ENCODE measurements at places on chromosomes 1 and 21.

- no peak for DNase-seq
These were observed 60.1 kb downstream of the MAP10 start for GRCh38 chr1:232865102-232865931.

GRCh38 chr1:203185585-203185984, 919 bp downstream of the CHI3L1 start:
- DNase-seq, result no peak

DNA sequence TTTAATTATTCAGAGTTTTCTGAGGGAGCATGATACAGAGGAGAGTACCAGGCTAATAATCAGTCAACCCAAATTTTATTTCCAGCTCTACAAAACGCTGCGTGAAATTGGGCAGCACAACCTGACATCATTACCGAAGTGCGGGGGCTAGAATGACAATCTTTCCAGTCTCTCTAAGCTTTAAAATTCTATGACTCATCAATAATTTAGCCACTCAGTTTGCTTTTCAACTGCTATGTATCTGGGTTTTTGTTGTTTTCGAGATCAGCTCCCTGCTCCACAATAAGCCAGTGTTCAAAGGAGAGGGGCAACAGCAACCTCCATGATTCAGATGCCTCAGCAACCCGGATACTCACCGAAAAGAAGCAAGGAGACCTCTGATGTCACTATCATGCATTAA, 13.9 kb downstream of the SORT1 start:
- DNase-seq, result no peak

DNA sequence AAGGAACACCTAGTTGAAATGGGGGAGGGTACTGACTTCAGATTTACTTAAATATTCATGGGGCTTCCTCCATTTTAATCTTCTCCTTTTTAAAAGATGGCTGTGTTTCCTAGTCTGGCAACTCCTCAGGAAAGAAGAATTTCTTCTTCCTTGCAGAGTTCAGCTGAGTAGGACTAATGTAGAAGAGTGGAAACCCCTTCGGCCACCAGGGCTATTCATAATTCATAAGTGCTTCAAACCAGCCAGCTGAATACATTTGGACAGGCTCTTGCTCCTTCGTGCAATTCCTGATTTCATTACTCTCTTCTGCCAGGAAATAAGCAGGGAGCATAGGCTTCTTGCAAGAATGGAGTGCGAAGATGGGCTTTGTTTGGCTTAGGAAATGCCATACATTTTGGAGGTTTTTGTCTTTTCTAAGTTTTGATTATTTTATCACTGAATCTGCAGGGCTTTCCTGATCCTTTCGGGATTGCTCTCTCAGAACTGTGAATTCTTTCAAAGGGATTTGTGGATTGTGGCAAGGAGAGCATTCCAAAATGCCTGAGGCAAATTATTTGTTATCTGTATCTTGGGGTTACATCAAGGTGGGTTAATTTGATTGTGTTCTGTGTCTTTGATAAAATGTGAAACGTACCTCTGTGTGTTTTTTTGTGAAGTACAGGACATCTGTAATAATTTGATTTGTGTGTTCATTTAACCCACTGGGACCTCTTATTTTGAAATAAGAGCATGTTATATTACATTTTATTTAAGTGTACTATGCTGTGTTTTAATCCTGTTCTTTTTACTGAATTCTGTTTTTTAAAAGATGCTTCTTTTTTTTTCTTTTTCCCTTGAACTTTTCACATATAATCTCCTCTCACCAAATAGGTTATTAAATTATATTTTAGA, 179.4 kb upstream of the SGIP1 start:
- no peak for DNase-seq

GRCh38 chr1:161216945-161217712, 2.0 kb downstream of the FCER1G start:
- no peak for DNase-seq

DNA sequence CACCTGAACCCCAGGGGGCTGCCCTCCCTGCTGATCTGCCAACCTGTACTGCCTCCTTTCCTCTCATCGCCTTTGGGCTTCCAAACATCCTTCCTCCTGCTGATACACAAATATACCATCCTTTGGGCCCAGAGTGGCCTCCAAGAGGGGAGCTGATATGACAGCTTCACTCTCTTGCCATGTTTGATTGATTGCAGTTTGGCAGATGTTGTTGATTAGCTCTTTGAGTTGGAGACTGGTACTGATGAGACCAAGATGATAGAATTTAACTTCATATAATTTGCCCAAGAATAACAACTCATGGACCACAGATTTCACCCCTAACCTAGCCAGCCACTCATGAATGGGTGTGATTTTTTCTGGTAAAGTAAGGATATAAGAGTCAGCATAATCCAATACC, 227.8 kb downstream of the HHAT start:
- no peak for DNase-seq

- DNase-seq, result no peak
These were observed 2.7 kb downstream of the RNASEL start for GRCh38 chr1:182586380-182586779.

- no peak for DNase-seq
These were observed 182.0 kb upstream of the CSF3R start for GRCh38 chr1:36664571-36665287.

DNA sequence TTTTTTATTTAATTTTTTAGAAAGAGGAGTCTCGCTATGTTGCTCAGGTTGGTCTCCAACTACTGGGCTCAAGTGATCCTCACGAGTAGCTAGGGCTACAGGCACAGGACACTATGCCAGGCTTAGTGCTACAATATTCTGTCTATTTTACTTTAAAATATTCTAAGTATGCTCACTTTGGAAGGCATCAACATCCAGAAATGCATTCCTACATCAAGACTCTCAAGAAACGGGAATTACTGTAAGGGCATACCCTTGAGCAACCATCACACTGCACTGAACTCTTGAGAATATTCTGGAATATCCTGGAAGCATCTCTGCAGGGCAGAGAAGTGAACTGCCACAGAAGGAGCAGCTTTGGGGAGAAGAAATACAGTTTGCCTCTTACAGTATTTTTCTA, 565 bp upstream of the DMRTB1 start:
- DNase-seq, result no peak

- DNase-seq, result no peak
These were observed 33.8 kb upstream of the ERO1B start for GRCh38 chr1:236315518-236315917.

GRCh38 chr1:191350938-191351337, 807.3 kb upstream of the RGS18 start:
- no peak for DNase-seq

GRCh38 chr1:53475664-53476063, 16.5 kb downstream of the DMRTB1 start:
- no peak for DNase-seq

- DNase-seq, result no peak
These were observed 88.4 kb downstream of the NID1 start for GRCh38 chr1:235976490-235976889.

- DNase-seq, result no peak
These were observed 29.7 kb downstream of the SLC26A9 start for GRCh38 chr1:205913451-205914154.

- no peak for DNase-seq
These were observed 294.9 kb downstream of the ASTN1 start for GRCh38 chr1:176869577-176869976.

- DNase-seq, result peak; percentile 35
These were observed 9.8 kb upstream of the CDC20 start for GRCh38 chr1:43348809-43349593.

- DNase-seq, result no peak
These were observed 28.9 kb upstream of the DNAJC11 start for GRCh38 chr1:6730473-6730872.

DNA sequence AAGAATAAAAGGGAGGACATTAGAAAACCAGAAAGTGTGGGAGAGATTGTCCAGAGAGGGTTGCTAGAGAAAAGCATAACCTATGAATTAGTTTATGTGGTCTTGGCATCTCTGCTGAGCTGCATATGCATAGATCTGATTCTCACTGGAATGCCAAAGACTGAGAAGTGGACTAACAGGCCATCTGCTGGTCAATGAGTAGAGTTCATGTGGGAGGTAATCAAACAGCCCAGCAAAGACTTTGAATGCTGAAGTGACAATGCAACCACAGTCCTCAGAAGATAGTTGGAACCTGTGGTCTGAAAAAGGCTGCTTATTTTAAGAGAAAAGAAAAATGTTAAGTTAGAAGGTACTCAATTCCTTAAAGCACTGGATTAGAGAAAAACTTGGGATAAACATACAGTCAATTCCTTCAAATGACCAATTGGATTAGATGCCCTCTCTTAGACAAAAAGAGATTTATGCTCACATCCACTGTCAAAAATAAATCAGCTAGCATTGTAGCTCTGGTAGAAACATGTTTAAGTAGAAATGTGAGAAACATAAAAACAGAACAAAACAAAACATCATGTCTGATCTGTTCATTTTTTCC, 382.8 kb downstream of the AMY1C start:
- DNase-seq, result no peak

DNA sequence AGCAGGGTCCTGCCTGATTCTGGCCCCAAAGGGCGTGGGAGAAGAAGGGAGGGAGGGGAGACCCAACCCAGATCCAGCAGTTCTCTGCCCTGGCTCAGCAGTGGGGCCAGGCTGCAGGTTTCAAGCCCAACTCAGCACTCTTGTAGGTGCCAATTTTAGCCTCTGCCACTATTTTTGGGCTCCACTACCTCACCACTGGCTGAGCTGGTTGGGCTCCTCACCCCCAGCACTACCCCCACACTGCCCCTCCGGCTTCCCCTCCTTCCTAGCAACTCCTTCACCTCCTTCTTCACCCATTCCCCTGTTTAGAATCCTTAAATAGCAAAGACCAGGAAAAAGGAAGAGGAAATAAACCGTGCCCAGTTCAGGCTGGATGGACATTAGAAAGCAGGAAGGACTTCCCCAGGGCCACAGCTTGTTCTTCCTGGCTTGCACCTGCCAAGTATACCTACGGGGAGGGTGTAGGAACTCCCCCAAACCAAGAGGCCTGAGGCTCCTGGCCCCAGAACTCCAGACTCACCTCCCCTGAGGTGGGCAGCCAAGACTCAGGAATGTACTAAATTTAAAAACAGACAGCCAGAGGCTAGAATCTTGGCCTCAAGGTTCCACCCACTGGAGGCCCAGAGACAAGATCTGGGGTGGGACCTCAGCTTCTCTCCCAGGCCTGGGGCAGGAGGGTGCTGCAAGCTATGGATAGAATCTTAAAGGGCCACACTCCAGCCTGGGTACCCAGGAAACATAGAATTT, 1.4 kb upstream of the ARHGEF2 start:
- DNase-seq, result no peak
